ENCODE measurements at places on chromosomes 2 and 18.

DNA sequence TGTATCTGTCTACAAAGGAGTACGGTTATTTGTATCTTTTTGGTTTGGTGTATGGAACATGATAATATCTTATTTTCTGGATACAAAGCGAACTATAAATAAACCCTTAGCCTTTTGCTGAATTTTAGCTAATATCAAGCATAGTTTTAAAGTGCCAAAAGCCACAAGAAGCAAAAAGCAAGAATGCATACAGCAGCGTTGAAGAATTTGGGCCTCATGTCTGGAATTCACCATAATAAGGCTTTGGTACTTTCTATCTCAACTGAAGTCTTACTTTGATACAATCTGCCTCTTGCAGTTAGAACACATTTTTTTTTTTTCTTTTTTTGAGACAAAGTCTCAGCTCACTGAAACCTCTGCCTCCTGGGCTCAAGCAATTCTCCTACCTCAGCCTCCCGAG lies 151.5 kb downstream of the ERBB4 start:
- no peak overlapping the region for H3K4me3 ChIP-seq
- H3K27ac ChIP-seq, result no peak overlapping the region

DNA sequence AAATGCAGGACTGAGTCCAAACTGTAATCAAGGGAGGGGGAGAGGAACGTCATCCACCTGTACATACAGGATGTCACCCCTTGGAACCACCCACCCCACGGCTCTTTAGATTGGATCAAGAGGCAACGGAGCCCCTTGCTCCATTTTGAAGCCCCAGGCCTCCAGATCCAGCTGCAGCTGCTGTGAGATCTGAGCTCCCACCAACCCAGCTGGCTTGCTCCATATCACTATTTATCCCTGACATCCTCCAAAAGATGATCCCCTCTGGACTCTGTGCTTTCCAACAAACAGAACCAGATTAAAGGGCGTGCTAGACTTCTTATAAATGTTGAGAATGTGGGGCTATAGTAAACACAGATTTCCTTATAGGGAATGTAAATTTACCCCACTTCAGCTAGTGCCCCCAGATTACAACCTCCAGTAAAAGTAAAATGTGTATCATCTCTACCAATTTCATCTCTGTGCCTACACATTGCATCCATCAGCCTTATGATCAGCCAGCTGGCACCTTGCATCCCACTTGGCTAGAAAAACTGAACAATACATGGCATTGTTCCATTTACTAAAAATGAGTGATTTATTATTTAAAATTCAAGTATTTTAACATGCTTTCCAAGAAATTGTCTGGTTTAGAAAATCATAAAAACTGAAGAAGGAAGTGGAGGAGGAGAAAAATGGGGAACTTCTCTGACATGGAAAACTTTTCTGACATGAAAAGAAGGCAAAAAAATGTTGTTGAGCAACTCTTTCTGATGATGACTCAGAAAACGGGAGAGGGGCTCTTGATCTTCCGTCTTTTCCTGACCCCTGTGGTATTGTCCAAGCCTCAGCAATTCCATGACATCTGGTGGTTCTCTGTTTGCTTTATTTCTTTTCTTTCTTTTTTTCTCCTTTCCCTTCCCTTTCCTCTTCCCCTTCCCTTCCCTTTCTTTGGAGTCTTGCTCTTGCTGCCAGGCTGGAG lies 262.6 kb upstream of the THUMPD2 start:
- no peaks in the 10 kb centered on the region for H3K4me1 ChIP-seq
- no peak overlapping the region for H3K27ac ChIP-seq
- H3K36me3 ChIP-seq, result no peaks in the 10 kb centered on the region
- peaks cover 5% of the 10 kb centered on the region for H3K27me3 ChIP-seq
- H3K4me3 ChIP-seq, result no peak overlapping the region

DNA sequence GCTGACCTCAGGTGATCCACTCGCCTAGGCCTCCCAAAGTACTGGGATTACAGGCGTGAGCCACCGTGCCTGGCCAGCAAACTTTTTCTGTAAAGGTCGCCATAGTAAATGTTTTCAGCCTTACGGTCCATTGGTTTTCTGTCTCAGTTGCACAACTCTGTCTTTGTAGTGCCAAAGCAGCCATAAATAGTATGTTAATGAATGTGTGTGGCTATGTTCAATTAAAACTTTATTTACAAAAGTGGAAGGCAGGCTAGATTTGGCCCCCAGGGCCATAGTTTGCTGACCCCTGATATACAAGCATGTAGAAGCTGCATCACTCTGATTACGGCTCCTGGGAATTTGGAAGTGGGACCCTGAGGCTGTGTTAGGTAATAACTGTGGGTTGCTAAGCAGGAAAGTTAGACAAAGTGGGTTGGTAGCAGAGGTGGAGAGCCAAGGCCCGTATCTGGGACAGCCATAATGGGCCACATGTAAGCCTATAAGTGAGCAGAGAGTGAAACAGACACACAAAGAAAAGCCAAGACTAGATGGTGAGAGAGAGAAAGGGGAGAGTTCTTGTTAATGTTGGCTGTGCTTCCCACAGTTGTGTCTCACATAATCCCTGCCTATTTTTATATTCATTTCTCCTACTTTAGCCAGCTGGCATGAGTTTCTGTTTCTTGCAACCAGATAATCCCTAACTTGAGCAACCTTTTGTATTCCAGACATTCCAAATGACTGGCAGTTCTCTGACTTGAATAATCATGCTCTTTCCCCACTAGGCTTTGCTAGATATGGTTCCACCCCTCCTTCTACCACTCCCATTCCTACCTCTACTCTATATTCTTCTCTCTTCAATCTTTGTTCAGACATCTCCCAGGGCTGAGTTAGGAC lies 223.3 kb upstream of the STON1 start:
- H3K36me3 ChIP-seq, result peaks cover 20% of the 10 kb centered on the region
- no peak overlapping the region for H3K4me3 ChIP-seq
- H3K4me1 ChIP-seq, result peaks cover 3% of the 10 kb centered on the region
- no peak overlapping the region for H3K27ac ChIP-seq

DNA sequence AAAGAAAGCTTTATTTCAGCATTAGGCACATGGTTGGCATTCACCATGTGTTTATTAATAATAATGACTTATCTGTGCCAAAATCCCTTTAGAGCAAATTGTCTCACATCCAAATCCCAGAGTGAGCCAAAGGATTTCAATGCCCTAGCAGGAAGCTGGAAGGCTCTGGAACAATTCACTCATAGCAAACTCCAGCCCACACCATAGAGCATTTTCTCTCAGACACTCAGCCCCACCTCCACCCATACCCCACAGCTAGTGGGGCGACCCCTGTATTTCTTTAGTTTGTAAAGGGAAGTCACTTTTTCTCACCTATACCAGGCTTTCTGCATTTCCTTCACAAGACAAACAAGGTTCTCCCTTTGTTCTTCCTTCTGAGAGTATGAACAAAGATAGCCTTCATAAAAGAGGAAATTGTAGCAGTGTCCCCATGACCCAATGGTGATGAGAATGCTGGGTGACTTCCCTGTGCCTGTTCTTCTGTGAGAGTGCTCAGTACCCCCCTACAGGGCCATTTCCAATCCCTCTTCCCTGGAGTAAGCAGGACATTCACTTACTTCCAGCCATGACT lies 100.1 kb upstream of the APCDD1 start:
- no peaks in the 10 kb centered on the region for H3K4me1 ChIP-seq
- no peak overlapping the region for H3K27ac ChIP-seq
- H3K27me3 ChIP-seq, result no peaks in the 10 kb centered on the region
- H3K4me3 ChIP-seq, result no peak overlapping the region

GRCh38 chr2:157176602-157177001 lies 80.9 kb upstream of the GALNT5 start:
- no peaks in the 10 kb centered on the region for H3K4me1 ChIP-seq
- peaks cover 8% of the 10 kb centered on the region for H3K27me3 ChIP-seq
- no peak for DNase-seq
- no peaks in the 10 kb centered on the region for H3K36me3 ChIP-seq

All from activated naive CD4-positive, alpha-beta T cell treated with anti-CD3 and anti-CD28 coated beads for 36 hours (primary cell).